ENCODE measurements at places on chromosomes 7 and 10. TPM values are rescaled to one million over a fixed set of nuclear protein-coding genes. Genes with fewer than 3 reads are reported as not detected.

The CCDC146 gene
- 1.7 TPM for total RNA-seq

The NUTM2A gene
- 0.39 TPM for total RNA-seq

The CYP26A1 gene
- total RNA-seq: not detected

The SEMA3E gene
- total RNA-seq: not detected

The LRRC18 gene
- total RNA-seq: not detected

The PHTF2 gene
- total RNA-seq: 26.7 TPM

The KCTD7 gene
- total RNA-seq: 7.8 TPM

- DNase-seq: no peak
Observed at GRCh38 chr10:118590334-118590733, 5.1 kb downstream of the PRLHR start.

DNA sequence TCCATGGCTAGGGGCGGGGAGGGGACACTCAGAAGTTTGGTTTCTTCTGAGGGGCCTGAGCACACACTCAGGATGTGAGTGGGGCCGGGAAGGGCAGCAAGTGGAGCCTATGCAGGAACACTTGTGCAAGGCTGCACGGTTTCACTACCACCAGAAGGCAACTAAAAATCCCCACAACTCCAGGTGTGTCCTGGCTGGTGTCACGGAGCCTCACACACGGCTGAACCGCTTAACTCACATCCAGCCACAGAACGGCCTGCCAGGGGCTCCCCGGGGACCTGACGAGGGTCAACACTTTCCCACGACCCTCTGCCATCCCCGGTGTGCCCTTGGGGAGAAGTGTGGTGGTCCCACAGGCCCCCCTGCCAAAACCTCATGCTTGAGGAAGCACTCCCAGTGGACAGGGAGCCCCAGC, 173.9 kb downstream of the ELFN1 start:
- DNase-seq: no peak

DNA sequence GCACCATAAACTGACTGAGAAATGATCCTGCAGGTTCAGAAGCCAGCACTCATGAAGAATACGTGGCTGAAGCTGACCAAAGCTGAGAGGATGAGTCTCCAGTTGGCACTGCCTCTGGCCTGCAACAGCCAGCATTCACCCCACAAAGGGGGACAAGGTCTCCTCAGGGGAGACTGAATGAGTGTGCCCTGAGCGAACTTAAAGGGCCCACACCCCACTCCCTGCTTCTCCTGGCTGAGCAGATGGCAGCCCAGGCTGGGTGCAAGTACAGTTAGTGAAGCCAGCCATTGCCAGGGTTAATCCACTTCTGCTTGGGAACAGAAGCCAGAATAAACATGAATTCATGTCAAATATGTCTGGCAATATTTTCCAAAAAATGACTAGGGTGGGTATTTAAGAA, 98.1 kb downstream of the PPP1R17 start:
- no peak for DNase-seq

DNA sequence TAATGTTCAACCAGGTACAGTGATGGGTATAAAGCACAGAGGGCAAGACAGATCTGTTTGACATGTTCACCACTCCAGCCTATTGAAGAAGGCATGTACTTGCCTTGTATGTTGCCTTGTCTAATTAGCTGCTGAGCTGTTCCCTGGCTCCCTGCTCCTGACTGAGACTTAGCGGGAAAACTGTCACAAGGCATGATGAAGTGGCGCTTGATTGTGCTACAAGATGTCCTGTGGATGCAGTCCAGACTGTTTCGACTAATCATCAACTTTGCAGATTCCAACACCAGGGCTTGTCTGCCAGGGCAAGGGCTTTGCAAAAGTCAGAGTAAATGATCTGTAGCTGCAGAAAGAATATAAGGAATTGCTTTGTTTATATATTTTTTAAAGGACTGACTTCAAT, 136.2 kb upstream of the NRBF2 start:
- no peak for DNase-seq

- no peak for DNase-seq
Observed at GRCh38 chr7:142488842-142489241, 231.0 kb upstream of the PRSS58 start.

DNA sequence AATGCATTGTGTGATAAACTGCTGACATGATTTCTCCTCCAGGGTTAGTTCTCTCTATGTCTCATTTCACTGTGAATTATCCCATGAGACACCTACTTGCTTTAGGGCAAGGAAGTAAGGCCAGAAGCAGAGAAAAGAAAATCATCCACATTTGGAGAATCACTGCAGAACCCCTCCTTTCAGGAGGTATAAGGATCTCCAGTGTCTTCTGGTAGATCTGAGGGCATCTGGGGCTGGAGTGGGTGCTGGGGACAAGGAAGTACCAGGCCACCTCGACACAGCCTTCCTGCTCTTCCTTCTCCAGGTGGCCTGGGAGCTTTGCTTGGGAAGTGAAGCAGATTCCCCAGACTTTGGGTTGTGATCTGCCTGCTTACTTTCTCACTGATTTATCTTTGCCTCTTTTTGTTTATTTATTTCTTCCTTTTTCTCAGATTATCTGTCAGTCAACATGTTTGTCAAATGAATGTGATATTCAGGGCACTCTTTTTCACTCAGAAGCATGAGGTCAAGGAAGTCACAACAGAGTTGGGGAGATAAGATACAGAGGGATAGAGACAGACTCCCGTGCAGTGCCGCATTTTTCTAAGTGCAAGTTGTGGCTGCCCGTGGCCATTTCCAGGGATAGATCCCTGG, 12.4 kb upstream of the CAMK2G start:
- no peak for DNase-seq

DNA sequence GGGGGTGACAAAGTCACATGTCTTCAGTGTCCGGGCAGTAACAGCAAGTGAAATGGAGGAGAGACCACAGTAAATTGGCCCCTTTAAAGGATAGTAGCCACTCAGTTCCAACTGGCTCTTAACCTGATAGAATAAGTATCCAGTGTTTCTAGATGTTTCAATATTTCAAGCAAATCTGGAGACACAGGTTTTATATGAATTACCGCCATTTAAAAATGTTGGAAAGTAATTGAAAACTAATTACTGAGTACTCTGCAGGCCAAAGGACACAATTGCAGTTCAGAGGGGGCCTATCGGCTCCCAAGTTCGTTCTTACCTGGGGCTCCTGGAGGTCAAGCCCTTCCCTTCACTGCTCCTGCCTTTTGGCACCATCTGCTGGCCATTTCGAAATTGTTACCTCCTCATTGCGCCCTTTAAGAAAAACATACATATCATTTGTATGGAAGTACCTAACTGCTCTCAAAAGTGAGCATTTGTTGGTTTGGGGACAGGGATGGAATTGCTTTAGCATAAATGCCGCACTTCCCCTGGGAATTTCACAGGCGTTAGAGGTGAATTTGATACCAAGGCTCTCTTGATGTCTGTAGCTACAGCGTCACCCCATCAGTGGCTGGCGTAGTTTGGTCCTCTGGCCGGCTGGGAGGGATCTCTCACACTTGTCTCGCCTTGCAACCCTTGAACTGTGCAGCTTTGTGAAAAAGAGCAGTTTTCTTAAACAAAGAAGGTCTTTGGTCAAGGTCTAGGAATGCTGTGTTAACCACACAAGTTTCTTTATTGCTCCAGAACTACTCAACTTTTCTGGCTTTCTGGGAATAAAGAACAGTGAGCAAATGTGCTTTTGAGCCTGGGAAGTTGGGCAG, 220.0 kb downstream of the ARHGAP21 start:
- DNase-seq: peak; percentile 63

- peak; percentile 63 for DNase-seq
Observed at GRCh38 chr7:105352018-105352612, 36.6 kb downstream of the SRPK2 start.

DNA sequence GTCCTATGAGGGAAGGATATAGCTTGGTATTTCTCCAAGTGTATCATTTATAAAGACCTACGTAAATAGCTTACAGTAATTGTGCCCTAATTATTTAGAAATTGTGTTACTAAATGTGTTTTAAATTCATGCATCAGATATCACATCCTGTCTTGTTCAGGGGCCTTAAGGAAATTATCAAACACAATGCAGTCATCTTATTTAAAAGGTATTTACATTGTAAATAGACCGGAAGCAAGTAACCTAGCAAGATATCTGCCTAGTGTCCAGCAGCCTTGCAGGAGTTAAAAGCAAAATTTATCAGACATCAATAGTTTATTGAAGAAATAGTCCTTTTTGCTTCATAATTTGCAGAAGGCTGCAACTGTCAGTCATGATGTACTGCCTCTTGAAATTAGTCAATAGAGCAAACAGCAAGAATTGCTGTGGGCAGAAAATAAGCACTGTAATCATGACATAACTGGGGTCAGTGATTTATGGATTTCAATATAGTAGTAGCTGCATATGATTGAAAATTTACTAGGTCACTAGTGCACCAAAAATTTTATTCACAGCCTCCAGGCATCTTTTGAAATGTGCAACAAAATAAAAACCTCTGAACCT, 23.1 kb downstream of the GLRX3 start:
- DNase-seq: no peak

DNA sequence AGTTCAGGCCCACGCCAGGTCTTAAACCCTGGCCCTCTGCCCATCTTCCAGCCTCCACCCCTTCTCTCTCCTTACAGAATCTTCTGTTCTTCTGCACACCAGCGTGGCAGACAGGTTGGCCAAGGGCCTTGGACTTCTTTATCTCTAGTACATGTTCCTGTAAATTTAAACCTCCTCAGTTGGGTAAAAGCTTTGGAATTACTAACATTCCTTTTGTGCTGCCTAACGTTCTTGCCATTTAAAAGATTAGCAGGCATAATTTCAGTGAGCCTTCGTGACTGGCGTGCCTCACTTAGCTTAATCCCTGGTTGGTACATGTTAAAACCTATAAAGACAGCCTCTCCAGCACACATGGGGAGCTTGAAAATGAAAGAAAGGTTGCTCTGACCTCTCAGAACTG, 192.2 kb downstream of the CUX1 start:
- no peak for DNase-seq

DNA sequence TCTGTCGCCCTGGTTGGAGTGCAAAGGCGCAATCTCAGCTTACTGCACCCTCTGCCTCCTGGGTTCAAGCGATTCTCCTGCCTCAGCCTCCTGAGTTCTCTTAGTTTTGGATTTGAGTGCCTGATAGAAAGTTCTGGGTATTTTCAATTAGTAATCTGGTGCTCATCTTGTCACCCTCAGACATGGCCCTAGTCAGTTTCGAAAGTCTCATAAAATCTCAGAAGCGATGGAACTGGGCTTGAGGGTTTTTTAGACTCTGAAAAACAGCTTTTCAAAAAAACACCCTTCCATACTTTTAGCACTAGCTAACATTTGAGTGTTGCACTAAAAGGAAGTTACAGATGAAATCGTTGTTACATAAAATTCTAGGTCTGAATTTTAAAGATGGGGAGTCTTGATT, 9.4 kb upstream of the PIP4K2A start:
- no peak for DNase-seq

- peak; percentile 64 for DNase-seq
Observed at GRCh38 chr10:43846187-43846680, 197.6 kb upstream of the ZNF32 start.

DNA sequence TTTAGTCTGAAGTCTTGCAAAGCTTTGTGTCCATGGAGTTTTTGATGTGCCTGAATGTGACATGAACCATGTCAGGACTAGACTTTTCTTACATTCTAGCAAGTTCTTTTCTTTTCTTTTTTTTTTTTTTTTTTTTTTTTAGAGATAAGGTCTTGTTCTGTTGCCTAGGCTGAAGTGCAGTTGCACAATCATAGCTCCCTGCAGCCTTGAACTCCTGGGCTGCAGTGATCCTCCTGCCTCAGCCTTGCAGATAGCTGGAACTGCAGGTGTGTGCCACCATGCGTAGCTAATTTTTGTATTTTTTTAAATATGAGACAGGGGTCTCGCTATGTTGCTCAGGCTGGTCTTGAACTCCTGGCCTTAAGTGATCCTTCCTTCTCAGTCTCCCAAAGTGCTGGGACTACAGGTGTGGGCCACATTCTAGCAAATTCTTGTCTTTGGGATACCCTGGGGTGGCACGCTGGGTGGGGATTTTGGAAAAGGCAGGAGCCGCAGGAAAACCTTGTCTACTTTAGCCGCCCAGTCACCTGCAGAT, 152.8 kb downstream of the SVIL start:
- DNase-seq: no peak

GRCh38 chr10:118106426-118106825, 59.7 kb upstream of the RAB11FIP2 start:
- peak; percentile 5 for DNase-seq

- no peak for DNase-seq
Observed at GRCh38 chr7:47379629-47380324, 202.1 kb downstream of the TNS3 start.

DNA sequence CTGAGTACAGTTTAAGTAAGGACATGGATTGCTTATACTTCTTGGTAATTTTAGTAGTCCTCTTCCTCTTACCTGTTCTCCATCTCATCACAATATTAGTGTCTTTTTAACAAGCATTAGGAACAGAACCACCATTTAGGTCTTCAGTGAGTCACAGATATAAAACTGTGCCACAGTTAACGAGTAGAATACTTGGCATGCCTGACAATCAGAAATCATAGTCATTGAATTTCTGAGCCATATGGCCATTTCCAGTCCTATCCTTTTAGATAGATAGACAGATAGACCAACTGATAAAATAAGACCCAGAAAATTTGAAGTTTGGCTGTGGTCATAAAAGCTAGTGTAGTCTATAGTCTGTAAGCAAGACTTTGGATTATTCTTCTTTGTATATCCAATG, 71.1 kb downstream of the GBF1 start:
- DNase-seq: no peak

- peak; percentile 56 for DNase-seq
Observed at GRCh38 chr7:4633012-4633411, 49.1 kb upstream of the FOXK1 start.

DNA sequence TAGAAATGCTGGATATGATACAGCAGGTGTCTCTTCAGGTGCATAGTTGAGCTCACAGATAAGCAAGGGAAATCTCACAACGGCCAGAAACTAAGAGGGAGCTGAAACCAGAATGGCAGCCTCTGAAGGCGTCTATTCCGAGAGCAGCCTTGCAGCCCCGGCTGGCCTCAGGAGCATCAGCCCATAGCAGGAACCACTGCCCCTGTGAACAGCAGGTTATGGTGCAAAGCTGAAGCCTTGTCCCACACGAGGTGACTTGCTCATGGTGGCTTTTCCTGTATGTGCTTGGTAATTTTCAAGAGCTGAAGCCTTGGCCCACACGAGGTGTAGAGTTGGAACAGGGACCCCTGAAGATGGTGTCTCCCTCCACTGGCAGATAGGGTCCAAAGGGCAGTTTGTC, 33.2 kb downstream of the BNIP3 start:
- no peak for DNase-seq

DNA sequence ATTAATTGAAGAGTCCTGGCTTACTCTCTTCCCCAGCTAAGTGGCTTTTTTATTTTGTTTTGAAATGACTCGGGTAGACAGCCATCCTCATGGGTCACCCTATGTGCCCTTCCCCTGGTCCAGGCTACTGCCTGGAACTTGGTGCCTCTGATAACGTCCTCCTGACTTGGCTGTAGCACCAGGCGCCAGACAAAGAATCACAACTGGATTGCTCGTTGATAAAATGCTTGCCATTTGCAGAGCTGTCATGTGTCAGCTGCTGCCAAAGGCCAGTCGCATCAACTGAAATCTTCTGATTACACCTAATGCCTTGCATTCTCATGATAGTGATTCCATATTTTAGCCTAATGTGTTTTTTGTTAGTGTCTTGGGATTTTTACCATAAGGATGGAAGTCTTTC, 27.4 kb upstream of the ABLIM1 start:
- no peak for DNase-seq

All from activated CD4-positive, alpha-beta T cell treated with anti-CD3 and anti-CD28 coated beads for 36 hours (primary cell).